ENCODE measurements at places on chromosomes 5 and 9.

GRCh38 chr9:35335164-35335563, 154.7 kb upstream of the RUSC2 start:
- DNase-seq = no peak

DNA sequence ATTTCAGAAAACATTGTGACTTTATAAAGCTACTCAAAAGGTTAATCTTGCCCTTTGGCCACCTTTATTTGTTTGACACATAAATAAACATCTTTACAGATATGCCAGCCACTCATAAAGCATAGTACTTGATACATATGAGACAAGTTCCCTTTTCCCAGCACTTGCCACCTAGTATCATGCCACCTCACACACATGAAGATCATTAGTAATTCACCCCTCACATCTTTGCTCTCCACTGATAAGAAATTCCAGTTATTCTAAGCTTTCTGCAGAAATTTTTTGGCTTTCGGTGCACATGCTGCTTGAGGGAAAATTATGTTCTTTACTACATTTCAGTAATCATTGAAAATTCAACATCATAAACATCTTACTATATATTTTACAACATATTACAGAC, 59.1 kb downstream of the DEPDC1B start:
- no peak for DNase-seq

GRCh38 chr5:125023673-125024072, 277.2 kb upstream of the ZNF608 start:
- no peak for DNase-seq

DNA sequence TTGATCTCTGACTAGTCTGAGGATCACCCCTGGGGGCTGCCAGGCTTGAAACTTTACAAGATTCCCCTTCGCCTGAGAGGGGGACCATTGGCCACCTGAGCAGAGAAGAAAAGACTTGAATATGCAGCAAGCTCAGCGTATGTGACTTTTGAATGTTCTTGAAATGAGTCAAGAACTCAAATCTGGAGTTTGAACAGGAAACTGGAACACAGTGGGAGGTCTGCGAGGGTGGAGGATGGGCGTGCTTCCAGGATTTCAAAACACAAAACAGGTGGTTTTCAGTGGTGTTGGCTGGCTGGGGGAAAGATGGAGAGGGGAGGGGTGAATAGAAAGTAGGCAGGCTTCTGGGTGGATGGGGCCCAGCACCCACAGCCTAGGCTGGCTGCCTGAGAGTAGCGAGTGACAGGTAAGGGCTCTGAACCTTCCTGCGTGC, 40.6 kb downstream of the TMEM174 start:
- DNase-seq = peak; percentile 25

GRCh38 chr9:135973277-135974219, 12.4 kb upstream of the UBAC1 start:
- DNase-seq = no peak

DNA sequence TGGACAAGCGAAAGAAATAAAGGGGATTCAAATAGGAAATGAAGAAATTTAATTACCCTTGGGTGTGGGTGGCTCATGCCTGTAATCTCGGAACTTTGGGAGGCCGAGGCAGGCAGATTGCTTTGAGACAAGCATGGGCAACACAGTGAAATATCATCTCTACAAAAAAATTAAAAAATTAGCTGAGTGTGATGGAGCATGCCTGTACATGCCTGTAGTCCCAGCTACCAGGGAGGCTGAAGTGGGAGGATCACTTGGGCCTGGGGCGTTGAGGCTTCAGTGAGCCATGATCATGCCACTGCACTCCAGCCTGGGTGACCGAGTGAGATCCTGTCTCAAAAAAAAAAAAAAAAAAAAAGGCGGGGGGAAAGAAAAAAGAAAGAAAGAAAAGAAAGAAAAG, 4.0 kb upstream of the RCL1 start:
- DNase-seq = no peak

- no peak for DNase-seq
Measured at GRCh38 chr5:42089705-42090104, 164.6 kb downstream of the FBXO4 start.

- no peak for DNase-seq
Measured at GRCh38 chr5:169757016-169757415, 119.9 kb downstream of the DOCK2 start.

DNA sequence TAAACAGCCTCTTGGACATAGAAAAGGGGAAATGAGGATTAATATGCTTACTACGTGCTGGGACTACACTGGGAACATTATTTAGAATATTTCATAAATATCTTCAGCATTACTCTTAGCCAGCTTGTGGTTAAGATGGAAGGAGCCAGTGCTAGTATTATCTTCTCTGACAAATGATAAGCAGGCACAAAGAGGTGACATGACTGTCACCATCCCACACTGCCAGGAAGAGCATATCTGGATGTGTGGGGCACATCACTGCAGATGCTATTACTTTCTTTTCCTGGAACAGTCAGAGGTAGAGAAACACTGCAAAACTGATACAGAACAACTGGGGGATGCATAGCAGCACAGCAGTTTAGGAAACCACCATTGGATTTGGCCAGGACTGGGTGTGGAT, 281.0 kb upstream of the TNC start:
- no peak for DNase-seq

GRCh38 chr5:141343242-141343952, at the start of gene PCDHGA3:
TSS of gene PCDHGA3 (plus strand) at chr5:141343829. CDS start at chr5:141344034, 205 bp downstream.
- no peak for DNase-seq

DNA sequence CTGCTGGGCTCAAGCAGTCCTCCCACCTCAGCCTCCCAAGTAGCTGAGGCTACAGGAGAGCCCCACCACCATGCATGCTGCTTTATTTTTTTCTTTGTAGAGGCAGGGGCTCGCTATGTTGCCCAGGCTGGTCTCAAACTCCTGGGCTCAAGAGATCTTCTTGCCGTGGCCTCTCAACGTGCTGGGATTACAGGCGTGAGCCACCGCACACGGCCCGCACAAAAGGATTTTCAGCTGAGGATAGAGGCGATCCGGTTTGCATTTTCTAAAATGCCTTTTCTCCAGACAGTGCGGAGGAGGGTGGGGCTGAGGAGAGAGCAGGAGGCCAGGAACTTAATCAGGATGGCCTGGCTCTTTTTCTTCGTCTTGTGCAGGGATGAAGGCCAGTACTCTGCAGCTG, 6.9 kb downstream of the HRH2 start:
- DNase-seq = no peak

GRCh38 chr5:90783460-90784333, 225.1 kb downstream of the ADGRV1 start:
- DNase-seq = peak; percentile 25

DNA sequence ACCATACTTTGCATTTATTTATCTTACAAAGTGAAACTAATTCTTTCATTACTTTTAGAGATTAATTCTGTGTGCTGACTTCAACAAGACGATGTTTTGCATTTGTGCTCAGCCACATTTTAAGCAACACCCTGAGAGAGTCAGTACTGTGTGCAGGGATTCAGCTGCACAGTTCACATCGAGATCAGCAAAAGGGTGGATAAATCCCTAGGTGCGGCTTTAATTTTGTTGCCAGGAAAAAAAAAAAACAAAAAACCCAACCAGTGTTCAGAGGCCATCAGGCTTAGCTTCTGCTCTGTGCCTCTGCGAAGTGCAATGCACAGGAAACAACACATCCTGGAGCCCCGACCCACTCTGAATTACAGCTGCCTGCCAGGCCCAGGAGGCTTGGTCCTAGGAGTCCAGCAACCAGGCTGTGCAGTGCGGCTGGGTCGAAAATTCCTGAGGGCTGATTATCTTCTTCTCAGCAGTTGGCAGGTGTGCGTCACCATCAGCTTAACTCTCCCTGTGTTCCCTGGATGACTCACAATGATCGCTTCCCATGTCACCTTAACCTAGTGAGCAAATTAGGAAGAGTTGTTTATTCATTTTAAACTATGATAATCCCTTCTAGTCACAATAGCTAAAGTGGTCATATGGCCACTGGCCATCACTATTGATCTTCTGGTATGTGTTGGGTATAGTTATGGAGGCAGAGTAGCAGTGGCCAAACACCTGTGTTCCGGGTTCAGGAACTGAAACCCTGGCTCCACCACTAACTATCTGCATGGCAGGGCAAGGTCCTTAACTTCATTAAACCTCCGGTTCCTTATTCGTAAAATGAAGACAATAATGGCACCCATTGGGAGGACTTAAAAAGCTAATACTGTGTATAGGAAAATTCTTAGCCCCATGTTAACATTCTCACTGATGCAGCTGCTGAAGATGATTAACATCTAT, 31.2 kb upstream of the NDUFB6 start:
- DNase-seq = no peak

DNA sequence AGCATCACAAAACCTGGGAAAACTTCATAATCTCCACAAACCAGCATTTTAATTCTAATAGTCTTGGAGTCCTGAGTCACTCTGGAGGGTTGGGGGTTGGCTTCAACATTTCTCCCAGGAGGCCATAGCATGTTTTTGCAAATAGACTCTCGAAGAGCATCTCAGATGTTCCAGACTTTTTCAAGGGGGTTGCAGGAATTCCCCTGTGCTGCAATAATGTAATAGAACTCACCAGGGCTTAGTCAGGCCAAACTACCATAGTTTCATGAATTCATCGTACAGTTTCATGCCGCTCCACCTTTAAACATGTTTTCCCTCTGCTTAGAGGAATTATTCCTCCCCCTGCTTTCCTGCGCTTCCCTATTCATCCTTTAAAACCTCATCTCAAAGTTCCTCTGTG, 499.5 kb upstream of the KLF4 start:
- no peak for DNase-seq

DNA sequence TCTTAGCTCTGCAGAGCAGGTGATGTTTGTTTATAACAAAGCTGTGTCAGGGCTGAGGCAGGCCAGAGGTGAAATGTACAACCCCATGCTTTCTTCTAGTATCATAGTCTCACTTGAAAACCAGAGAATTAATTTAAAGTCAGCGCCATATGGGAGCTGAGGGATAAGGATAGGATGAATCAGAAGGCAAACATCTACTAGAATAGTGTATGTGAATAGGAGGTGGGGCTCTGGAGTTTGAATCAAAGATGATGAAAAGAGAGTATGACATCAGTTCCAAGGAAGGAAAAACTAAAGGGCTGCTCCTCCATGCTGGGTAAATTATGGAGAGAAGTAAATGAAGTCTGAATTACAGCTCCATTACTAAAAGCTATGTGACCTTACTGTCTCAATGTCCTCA, 441.5 kb downstream of the RASEF start:
- DNase-seq = no peak

Measured in GM12878 (cell line).